SK-N-SH (cell line): ENCODE measurements at places on chromosomes 5 and 9. TPM values are rescaled to one million over a fixed set of nuclear protein-coding genes. Genes with fewer than 3 reads are reported as not detected.

- DNase-seq: no peak
Observed at GRCh38 chr5:115510145-115510645, 34.4 kb downstream of the FEM1C start.

Gene IL4
- polyA plus RNA-seq: not detected in 2 replicates

DNA sequence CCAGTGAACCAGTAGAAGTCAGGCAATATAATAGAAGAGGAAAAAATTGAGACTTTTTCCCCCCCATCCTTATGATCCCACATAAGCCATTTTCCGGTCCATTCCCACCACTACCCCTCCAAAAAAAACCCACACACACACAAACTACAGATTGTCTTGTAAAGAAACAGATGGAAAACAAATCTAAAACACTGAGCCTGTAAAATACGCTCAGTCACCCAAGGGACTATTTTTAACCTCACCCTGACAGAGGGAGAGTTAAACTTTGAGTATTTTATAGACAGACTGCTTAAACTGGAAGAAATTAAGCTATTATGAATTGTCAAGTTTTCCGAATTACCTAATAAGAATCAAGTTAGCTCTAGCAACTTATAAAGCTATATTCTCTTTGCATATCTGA is 471.8 kb upstream of the C9orf72 start:
- no peak for DNase-seq

- DNase-seq: no peak
Observed at GRCh38 chr5:10518347-10518746, 45.5 kb upstream of the ANKRD33B start.

GRCh38 chr5:67659288-67659687 is 462.7 kb upstream of the CD180 start:
- DNase-seq: no peak

Gene TRIM36
- polyA plus RNA-seq: 0.16 and 0.42 TPM in 2 replicates

Gene CTXN3
- polyA plus RNA-seq: not detected in 2 replicates

DNA sequence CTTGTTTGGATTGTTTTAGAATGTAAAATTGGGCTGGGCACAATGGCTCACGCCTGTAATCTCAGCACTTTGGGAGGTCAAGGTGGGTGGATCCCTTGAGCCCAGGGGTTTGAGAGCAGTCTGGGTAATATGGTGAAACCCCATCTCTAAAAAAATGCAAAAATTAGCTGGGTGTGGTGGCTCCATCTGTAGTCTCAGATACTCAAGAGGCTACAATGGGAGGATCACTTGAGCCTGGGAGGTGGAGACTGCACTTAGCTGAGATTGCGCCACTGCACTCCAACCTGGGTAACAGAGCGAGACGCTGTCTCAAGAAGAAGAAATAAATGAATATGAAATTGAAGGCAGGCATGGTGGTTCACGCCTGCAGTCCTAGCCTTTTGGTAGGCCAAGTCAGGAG is 21.3 kb downstream of the MAML1 start:
- no peak for DNase-seq

DNA sequence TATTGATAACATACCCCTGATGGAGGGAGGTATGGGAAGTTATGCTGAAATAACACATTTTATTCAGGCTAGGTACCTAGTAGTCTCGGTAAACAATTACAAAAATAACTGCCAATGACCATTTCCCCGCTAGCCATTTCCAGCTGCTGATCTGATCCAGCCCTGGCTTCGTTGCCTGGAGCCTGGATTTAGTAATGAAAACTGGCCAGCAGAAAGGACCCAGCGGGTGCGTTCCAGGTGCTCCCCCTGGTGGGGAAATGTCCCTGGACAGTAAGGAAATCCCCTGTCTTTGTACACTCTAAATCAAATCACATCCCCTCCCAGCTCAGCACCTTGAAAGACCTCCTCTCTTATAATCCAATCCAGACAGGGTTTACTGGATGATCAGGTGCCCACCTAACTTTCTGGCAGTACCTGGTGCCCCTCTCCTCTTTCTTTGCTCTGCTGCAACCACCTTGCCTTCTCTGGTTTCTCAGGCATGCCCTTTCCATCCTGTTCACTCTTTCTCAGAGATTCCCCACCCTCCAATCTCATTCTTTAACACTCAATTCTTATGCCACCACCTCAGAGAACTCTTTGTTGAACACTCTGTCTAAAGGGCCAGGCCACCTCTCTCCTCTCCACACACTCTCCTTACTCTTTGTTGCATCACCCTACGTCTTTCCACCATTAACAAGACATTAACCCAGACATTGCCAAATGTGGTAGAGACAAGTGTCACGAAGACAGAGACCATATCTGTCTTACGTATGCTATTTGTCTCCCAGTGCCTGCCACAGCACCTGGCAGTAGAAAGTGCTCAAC is 50.1 kb upstream of the SMAD5 start:
- DNase-seq: peak; percentile 84

DNA sequence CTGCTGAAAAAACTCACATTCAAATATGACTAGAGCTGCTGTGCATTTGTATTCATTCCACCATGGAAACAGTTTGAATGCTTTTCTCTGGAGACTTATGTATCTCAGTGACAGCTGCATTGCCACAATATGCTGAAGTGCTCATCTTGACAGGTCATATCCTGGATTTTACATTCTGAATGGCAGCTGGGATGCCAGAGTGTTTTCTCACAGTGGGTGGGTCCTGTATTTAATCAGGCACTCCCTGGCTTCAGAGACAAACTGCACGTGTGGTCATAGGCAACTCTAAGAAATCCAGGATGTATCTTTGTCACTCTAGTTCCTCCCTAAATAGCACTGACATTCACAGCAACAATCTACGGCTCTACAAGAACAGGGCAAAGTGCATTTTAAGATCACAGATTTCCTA is 75.6 kb downstream of the ST8SIA4 start:
- DNase-seq: no peak

Gene BAAT
- polyA plus RNA-seq: 0.02 and 0.05 TPM in 2 replicates

DNA sequence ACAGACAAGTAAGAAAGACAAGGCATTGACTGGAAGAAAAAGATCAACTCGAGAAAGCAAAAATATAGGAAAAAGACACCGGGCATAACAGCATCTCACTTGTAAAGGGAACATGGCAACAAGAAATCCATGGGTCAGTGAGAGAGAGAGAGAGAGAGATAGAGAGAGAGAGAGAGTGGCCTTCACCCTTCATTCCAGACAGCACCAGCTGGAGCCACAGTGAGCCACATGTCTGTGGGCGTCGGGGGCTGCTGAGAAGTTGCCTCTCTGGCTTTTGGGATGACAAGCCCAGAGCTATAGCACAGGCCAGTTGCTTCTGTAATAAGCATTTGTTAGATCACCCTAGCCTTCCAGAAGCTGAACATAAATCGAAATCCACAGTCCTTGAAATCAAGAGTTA is 20.3 kb upstream of the ENC1 start:
- DNase-seq: no peak

Gene SLC46A2
- not detected in 2 replicates for polyA plus RNA-seq
